NCI-H2171 treated with DMSO at 0.1 percent for 48 hours (cell line): ENCODE measurements at places on chromosomes 7 and 10.

- no peak for DNase-seq
Observed at GRCh38 chr10:51926337-51926736, 226.9 kb upstream of the CSTF2T start.

DNA sequence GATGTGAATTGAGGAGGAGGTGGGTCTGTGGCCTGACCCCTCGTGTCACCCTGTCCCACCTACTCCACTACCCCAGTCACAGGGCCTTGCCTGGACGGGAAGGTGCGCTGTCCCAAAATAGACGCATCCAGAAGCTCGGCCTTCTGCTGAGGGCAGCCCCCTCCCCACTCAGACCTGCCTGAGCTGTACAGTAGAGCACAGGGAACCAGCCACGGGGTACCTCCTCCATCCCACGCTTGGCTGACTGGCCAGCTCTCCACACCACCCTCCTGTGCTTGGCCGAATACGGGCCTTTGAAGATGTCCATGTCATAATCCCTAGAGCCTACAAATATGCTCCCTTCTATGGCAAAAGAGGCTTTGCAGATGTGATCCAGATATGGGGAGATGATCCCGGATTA, 88.3 kb downstream of the CHST15 start:
- no peak for DNase-seq

- DNase-seq = no peak
Observed at GRCh38 chr10:87578842-87579401, 74.2 kb downstream of the MINPP1 start.

- no peak for DNase-seq
Observed at GRCh38 chr10:103102195-103102594, 90.9 kb downstream of the NT5C2 start.

DNA sequence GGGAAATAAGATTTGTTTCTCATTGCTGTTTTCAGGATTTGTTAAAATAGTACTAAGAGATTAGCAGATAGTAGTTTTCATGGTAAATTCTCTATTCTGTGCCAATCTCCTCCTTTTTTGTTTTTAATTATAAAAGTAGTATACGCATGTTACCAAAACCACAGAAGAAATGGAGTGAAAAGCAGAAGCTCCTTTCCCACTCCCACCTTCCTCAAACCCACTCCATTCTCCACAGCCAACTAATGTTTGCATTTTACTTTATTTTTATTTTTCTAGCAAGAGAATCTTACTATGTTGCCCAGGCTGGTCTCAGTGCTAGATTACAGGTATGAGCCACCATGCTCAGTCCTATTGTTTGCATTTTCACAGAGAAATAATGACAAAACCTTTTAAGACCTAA, 4.5 kb upstream of the LRMDA start:
- DNase-seq = no peak

- DNase-seq = no peak
Observed at GRCh38 chr10:61285749-61286148, 167.4 kb downstream of the TMEM26 start.

GRCh38 chr10:69896606-69897231, 95.0 kb downstream of the COL13A1 start:
- no peak for DNase-seq

- no peak for DNase-seq
Observed at GRCh38 chr10:13180788-13181187, 19.4 kb downstream of the MCM10 start.

GRCh38 chr10:59258890-59259289, 82.4 kb downstream of the PHYHIPL start:
- DNase-seq = no peak

- no peak for DNase-seq
Observed at GRCh38 chr7:10579561-10579960, 394.1 kb upstream of the PHF14 start.

DNA sequence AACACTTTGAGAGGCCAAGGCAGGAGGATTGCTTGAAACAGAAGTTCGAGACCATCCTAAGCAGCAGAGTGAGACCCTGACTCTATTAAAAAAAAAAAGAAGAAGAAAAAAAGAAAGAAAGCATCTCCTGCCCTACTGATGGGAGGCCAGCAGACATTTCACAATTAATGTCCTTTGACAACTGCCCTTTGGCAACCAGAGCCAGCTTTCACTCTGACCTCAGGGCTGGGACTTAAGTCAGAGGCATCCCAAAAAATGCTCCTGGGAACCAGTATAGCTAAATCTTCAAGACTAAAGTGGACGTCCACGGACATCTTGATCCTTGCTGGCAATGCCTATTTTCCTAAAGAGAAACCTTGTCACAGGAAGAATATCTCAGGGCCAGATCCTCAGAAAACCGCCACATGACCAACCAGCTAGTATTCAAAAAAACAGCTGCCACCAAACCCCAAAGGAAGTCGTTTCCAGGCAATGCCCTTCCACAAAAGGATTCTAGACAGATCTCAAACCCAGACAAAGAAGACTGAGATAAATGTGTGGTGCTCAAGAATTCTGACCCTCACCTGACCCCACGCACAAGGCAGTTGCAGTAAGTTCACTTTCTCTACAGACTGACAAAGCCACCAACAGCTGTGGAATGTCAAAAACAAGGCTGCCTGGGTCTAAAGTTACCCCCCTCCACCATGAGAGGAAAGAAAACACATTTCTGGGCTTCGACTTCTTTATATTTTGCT, 18.4 kb downstream of the GFRA1 start:
- no peak for DNase-seq

DNA sequence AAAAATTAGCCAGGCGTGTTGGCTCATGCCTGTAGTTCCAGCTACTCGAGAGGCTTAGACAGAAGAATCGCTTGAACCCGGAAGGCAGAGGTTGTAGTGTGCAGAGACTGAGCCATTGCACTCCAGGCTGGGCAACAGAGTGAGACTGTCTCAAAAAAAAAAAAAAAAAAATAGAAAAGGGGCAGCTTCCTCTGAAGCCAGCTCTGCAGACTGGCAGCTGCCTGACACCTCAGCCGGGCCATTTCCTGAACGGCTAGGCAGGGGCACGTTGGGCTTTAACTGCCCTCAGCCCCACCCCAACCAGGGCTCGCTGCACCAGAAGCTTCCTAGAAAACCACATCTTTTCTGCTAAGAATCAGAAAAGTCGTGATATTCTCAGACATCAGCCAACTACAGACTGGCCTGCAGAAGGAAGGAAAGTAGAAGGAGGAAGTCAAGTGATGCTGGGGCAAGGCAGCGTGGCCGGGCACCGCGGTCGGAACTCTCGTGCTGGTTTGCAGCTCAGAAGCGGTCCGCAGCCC, 38.0 kb downstream of the PRKAG2 start:
- DNase-seq = no peak

- DNase-seq = no peak
Observed at GRCh38 chr7:71227126-71227525, 95.2 kb downstream of the GALNT17 start.

GRCh38 chr7:111780527-111780926, 218.2 kb upstream of the IMMP2L start:
- no peak for DNase-seq

DNA sequence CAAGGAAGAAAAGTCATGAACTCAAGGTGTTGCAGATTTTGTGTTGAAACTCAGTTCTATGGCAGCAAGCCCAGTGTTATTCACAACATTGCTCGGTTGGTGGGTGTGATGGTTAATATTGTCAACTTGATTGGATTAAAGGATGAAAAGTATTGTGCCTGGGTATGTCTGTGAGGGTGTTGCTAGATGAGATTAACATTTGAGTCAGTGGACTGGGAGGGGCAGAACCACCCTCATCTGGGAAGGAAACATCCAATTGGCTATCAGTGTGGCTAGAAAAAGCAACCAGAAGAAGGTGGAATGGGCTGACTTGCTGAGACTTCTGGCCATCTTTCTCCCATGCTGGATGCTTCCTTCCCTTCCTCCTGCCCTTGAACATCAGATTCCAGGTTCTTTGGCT, 353.2 kb downstream of the ADRA2A start:
- no peak for DNase-seq

DNA sequence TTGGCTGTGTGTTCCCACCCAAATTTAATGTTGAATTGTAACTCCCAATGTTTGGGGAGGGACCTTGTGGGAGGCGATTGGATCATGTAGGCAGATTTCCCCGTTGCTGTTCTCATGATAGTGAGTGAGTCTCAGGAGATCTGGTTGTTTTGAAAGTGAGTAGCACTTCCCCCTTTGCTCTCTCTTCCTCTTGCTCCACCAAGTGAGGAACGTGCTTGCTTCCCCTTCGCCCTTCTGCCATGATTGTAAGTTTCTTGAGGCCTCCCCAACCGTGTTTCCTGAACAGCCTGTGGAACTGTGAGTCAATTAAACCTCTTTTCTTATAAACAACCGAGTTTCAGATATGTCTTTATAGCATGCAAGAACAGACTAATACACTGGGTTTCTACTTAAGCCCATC, 176.3 kb downstream of the CDK14 start:
- DNase-seq = no peak

DNA sequence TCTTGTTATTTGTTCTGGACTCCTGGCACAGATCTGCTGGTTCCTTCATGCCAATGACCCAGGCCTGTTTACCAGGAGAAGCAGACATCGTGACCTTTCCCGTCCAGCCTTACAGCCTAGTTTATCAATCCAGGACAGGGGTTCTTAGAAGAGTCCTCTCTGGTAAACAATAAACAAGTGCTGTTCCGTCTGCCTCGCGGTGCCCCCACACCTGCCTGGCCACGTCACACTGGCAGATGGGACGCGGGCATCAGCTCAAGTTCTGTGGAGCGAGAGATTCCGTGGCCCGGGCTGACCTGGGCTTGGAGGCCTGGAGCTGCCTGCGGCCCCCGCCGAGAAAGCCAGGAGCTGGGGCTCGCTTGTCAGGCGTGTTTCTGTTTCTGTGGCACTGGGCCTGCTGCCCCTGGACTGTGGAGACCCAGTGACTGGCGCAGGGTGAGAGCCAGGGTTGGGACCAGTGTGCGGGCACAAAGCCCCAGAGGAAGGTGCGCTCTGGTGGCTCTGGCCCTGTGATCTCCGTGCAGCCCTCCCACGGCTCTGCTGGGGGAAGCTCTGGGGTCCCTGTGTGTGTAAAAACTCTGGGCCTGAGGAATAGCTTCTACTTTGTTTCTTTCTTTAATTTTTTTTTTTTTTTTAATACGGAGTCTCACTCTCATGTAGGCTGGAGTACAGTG, 28.4 kb upstream of the PFKFB3 start:
- no peak for DNase-seq

DNA sequence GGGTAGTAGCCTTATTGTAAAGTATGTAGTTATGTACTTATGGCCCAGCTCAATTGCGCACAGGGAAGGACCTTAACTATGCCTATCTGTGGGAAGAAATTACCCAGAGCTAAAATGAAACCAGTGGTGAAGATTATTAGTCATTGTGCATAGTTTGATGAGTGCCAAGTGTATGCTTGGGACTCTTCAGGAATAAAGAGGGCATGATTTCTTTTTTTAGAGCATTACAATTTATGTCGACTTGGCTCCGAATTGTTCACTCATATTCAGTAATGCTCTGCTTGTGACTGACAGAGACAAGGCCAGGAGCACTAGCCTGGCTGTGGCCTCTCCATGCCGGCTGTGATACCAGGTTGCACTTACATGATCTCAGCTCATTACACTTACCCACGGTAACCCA, 269.5 kb downstream of the TRIL start:
- DNase-seq = no peak

DNA sequence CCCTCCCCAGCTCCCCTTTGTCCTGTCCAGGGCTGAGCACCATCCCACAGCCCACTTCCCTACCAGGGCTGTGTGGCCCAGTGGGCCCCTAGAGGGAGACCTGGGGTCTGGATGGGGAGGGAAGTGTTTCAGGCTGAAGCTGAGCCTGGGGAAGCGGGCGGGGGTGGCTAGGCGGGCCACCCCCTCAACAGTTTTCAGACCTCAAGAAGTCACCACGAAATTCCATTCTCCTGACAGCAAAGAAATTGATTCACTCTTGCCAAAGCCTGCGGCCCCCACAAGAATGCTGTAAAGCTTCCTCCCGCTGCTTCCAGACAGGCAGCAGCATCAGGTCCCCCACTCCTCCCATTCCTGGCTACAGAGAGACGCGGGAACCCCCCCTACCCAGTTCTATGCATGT, 2.5 kb upstream of the LFNG start:
- no peak for DNase-seq

DNA sequence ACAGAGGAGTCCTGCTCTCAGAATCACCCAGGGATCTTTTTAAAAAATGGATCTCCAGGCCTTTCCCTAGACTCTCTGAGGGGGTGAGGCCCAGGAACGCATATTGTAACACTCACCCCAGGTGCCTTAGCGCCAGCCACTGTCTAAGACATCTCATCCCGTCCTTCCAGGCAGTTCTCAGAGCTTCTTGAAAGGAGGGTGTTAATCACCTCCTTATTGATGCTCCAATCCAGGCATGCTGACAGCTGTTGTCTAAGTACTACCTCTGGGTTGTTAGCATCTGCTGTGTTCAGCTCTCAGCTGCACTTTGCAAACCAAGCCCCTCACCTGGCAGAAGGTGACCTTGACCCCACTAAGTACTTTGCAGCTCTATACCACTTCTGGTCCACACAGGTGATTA, 36.0 kb downstream of the KIAA1549 start:
- peak; percentile 92 for DNase-seq

DNA sequence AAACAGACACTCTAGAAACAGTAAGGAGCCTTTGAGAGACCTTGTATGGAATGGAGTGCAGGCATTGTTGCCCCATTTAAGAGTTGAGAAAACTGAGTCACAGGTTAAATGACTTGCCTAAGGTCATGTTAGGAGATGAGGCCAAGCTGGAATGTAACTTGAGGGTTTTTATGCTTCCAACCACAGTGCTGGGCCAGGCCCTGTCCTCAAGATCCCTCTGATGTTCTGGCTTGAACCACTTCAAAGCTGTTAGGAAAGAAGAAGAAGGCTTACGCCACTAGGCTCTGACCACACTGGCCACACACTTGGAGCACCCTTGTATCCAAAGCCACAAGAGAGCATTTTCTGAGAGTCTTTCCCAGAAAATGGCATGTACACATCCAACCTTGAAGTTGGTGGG, 42.7 kb downstream of the PLAU start:
- DNase-seq = no peak

DNA sequence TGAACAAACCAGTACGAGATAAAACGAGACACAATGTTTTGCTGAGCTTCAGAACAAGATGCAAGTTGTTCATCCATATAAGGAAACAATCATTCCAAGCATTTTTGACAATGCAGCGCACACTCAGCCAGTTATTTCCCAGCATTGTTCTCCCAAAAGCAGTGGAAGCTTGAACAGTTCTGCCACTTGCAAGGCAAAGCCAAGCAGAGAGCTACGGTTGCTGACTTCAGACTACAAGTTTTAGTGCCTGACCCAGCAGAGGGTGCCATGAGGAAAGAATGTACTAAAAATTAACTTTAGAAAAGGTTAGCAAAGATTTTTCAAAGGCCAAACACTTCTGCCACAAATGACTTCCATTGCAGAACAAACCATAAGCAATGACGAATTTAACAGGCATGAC, 152.5 kb downstream of the SLC25A13 start:
- DNase-seq = no peak

- no peak for DNase-seq
Observed at GRCh38 chr7:74012842-74013249, 15.1 kb upstream of the ELN start.

GRCh38 chr10:31124852-31125251, 93.2 kb upstream of the ZNF438 start:
- DNase-seq = no peak
